Brain (organoid and tissue), 16 donors: ENCODE measurements at places on chromosomes 2 and 18.

- no peak for DNase-seq
These were observed 202.3 kb downstream of the MYCN start for GRCh38 chr2:16142383-16143361.

GRCh38 chr2:56014046-56014730, 90.6 kb upstream of the EFEMP1 start:
- peak; percentile 66 for DNase-seq

GRCh38 chr2:203418271-203418670, 90.1 kb downstream of the ABI2 start:
- DNase-seq: no peak

DNA sequence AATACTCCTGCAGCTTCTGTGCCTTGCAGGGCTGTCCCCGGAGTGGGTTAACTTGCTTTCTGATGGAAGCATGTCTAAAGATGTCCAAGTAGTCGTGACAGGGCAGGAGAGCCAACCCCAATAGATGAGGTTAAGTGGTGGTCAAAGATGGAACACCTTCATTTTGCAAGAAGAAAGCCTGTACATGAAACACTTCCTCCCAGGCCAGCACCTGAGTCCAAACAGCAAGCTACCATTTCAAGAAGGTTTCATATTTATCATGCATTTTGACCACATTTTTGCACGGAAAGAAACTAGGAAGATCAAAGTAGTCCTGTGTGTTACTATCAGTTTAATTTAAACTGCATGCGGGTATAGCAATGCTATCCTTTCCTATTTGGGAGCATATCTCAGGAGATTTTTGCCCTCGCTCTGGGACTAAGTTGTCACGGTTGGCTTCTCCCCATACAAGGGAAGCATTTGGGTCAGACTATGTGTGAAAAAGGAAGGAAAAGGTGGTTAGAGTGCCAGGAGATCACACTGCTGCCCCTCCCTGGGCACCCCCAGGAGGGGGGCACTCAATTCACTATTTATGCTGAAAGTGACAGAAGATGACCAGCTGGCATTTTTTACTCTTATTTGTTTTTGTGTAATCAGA, 187.6 kb downstream of the ZNF521 start:
- no peak for DNase-seq

DNA sequence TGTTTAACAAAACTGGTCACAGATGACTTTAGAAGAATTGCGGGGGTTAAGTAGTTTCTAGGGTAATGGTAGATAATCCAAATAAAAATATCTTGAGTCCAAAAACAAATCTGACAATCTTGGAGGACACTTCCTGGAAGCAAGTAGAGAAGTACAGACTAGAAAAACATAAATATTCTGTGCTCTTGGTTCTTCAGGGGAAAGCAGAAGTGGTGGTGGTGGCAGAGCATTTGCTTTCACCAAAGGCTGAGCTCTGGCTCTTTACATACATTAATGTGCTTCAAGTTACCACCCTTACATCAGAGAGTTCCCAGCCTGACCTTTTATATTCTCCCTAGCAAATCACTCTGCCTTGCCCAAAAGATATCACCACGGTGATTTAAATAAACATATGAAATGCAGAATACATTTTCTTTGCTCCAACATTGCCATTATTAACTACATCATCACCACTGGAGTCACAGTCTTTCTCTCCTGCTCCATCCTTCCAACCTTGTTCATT, 15.3 kb downstream of the PDE11A start:
- no peak for DNase-seq

DNA sequence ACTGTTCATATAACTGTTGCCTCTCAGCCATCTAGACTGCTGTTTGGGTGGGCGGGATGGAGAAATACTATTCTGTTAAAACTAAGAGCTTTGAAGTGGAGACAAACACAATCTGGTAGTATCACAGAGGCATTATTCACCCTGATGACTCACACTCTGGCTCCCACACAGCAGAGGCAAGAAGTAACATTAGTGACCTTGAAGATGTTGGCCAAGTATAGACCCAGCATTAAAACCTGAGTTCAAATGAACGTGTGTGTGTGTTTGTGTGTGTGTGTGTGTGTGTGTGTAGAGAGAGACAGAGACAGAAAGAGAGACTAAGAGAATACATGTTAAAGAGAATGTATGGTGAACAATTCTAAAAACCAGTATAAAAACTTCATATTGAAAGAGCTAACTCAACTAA, 22.5 kb upstream of the ACVR1 start:
- no peak for DNase-seq

DNA sequence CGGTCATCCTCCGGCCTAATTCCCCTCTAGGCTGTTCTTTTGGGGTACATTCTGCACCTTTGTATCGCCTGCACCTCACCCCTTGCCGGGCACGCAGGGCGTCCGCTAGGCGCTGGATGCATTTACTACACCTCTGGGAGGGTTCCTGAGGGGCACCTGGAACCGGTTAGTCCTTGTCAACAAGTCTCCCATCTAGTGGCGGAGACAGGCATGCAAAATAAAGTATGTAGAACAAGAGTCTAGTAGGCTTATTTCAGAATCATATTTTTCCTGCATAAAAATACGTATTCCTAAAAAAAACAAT, 705 bp upstream of the TEX261 start:
- DNase-seq: peak; percentile 81

DNA sequence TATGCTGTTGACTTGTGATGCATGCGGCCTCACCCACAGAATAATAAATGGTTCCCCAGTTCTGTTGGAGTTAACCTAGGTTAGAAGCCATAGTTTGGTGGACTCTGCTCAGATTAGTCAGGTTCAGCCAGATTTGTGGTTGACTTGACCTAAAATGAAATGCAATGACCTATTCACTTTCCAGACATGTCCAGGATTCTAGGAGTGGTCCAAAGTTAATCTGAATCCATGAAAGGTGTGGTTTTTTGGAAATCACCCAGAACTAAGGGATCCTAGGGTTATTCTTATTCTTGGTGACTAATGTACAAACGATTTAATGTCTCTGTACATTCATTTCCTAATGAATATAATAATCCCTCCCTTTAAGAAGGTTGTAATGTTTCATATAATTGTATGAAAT, 88.9 kb upstream of the RBBP8 start:
- DNase-seq: no peak

GRCh38 chr2:96969321-96969720, 17.1 kb downstream of the FAM178B start:
- DNase-seq: no peak

DNA sequence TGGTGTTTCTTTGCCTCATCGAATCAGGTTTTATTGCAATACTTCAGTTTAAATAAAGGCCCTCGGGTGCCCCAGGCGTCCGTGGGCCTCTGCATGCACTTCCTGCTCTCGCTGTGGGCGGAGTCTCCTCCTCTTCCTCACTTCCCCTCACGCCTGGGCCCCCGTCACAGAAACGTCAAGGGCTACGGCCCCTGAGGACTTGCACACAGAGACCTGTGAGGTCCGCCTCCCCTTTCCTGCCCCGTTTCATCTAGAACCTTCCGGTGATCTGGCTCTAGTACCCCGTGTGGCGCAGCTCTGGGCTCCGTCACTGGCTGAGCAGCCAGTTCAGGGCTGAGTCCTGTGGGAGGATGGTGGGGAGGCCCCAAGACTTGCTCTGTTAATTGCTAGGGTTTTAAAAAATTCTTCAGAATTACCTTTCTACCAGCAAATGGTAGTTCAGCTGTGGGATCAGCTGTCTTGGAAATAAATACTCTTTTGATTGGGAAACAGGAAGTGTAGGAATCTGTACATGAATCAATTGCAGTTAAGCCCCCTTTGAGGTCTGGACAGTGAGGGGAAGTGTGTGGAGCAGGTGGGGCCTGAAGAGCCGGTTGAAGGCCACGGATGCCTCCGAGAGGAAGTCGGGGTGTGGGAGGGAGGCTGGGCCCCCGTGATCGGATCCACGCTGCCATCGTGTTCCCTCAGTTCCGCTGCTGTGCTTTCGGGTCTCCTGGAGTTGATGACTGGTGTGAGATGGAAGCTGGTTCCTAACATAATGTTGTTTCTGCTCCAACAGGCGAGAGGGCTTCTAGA, 10.2 kb downstream of the NFATC1 start:
- no peak for DNase-seq

DNA sequence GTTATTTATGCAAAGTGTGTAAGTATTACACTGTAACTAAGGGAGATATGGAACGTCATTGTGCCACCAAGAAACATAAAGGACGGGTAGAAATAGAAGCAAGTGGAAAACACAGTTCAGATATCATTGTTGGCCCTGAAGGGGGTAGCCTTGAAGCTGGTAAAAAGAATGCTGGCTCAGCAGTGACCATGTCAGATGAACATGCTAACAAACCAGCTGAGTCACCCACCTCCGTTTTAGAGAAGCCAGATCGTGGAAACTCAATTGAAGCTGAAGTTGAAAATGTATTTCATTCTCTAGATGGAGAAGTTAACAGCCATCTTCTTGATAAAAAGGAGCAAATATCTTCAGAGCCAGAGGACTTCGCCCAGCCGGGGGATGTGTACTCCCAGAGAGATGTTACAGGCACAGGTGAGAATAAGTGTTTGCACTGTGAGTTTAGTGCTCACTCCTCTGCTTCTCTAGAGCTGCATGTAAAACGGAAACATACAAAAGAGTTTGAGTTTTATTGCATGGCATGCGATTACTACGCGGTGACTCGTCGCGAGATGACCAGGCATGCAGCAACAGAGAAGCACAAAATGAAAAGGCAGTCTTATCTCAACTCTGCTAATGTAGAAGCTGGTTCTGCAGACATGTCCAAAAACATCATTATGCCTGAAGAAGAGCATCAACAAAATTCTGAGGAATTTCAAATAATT, 36.1 kb downstream of the ZNF407 start:
- DNase-seq: no peak

GRCh38 chr2:204628926-204629712, 83.8 kb downstream of the PARD3B start:
- DNase-seq: peak; percentile 45

GRCh38 chr2:37770797-37771196, 99.4 kb upstream of the CDC42EP3 start:
- no peak for DNase-seq

GRCh38 chr18:6751222-6751621, 21.7 kb downstream of the ARHGAP28 start:
- no peak for DNase-seq

GRCh38 chr2:165274698-165275097, 35.5 kb downstream of the SCN2A start:
- DNase-seq: no peak

DNA sequence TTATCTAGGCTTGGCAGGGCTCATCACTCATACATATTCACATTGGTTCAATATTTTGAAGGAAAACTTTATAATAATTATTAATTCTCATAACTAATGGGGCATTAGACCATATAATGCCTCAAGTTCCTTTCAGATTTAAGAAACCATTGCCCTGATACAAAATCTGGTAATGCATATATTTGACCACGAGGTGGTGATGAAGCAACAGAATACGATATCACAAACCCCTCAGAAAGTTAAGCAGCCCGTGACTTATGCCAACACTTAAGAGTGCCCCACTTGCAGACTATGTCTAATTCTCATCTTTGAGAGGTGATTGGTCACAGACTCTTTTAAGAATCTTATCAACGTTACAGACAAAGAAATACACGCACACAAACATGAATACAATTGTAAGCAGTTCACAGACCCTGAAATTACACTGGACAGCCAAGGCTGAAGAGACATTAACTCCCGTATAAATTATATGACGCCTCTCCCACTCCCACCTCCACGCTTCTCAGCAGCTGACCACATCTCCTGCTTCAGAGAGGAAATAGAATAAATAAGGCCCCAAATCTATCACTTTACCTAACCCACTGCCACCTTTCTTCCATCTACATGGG, 20.7 kb upstream of the DNAH6 start:
- peak; percentile 88 for DNase-seq
